ENCODE measurements at places on chromosomes 4 and X. TPM values are rescaled to one million over a fixed set of nuclear protein-coding genes. Genes with fewer than 3 reads are reported as not detected.

Gene TCEAL5
- not detected for total RNA-seq

Gene TCEAL6
- not detected for total RNA-seq

Gene IL15
- total RNA-seq, result 6.9 TPM

Gene RAB41
- not detected for total RNA-seq

Gene USP17L28
- not detected for total RNA-seq

Gene PAGE2
- not detected for total RNA-seq

Gene CEP44
- total RNA-seq, result 13.5 TPM

Gene MFAP3L
- 14.2 TPM for total RNA-seq

Gene ACSL4
- 90.0 TPM for total RNA-seq

Gene F8A2
- total RNA-seq, result not detected

Gene MGAT4D
- total RNA-seq, result not detected

Gene LETM1
- total RNA-seq, result 93.3 TPM

Gene INTU
- total RNA-seq, result 9.1 TPM
